ENCODE measurements at places on chromosomes 3 and 15.

DNA sequence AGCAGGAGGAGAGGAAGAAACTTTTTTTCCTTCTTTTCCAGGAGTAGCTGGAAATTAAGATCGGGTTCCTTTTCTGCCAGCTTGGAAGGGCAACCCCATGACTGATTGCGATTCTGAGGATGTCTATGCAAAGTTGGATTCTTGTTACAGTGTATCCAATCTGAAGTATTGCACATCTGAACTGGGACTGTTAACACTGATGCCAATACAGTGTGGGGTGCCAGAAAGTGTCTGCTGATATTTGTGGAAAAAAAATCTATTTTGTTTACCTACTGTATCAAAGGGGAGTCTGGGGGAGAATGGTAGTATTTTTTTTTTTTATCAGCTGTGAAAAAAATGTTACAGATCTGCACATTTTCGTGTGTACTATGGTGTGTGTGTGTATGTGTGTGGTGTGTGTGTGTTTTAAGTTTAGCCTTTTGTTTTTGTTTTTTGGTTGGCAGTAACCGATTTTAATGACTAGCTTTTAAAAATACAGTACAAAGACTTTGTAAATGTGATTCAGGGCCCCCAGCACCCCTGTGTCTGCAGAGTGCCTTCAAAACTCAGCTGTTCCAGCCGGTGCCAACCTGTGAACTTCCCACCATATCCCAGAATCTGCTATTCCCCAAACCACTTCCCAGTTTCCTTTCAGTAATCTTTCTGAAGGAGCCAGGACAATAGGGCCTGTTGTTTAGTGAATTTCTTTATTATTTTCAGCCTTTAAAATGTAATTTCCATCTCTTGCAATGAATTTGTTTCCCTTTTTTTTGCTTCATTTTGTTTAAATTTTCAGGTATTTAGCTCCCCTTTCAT lies 1.9 kb downstream of the RAP2B start:
- DNase-seq = no peak

DNA sequence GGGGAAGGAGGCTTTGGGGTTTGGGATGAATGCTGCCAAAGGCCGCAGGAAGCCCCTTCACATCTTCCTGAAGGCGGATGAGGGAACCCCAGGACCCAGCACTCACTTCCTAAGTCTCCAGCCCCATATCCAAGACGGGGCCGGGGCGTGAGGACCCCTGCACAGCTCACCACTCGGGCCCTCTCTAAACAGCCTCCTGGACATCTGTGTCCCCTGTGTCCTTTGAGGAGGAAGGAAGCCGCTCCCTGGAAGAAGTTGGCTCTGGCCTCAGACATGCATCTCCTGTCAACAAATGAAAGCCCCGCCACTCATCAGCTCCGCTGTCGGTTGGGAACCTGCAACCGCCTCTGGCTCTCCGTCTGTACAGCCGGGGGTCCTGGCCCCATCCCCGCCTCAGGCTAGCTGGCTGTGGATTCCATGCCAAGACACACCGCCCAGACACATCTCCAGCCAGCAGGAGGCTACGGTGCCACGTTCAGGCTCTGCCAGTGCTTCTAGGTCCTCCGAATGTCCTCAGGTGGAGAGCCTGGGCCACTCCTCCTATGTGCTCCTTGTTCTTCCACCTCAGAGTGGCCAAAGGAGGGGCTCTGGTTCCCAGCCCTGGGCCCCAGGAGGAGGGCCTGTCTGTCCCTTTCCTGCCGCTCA lies 140.0 kb upstream of the MEF2A start:
- no peak for DNase-seq

DNA sequence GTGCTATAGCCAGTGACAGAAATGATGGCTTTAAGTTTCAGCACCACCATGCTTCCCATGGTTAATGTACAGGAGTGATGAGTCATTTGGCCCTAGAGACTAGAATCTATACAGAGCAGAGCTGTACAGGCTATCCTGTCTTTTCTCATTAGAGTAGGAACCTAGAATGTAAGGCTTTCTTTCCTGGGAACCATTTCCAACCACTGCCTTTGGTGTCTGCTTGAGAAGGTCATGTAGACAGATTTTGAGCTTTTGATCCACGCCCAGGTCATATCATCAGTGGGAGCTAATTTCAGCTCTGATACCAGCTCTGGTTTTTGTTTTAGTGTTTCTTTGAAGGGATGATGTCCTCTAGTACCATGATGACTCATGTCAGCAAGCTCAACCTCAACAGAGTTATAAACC lies 543.1 kb downstream of the NTRK3 start:
- no peak for DNase-seq

DNA sequence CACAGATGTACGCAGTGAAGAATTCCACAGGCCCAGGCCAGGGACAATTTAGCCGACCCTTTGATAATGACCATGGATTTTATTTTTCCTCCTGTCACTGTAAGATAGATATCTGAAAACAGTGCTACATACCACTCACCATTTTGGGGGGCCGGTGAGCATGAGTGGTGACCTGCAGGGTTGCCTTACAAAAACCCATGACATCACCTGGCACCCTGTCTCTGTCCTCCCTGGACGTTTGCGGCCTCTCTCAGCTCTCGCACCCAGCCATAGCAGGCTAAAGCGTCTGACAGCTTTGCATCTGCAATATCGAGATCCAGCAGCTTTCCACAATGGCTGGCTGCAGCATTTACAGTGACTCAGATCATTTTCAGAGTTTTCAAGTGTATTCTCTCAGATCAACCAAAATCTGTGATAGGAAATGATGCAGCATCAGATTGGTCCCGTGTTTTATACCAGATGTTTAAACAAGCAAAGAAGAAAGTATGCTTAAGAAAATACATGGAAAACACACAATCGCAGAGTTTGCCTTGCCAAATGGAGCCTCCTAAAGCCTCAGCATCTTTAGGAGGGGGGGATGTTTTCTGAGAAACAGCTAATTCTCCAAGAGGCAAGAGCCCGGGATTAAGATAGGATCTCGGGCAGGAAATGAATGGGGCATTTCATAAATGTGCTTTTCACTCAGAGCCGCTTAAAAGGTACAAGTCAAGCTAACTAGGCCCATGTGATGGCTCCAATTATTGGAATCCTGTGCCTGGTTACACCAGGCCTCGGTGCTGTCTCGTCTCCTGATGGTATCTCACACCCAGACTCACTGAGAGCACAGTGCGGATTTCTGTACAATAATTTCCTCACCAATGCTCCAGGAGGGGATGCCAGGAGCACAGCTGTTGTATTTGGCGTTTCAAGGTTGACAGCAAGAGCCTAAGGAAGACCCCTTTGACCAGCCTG lies 257.3 kb downstream of the XXYLT1 start:
- no peak for DNase-seq

- no peak for DNase-seq
Observed at GRCh38 chr3:78204977-78205376, 1165.1 kb downstream of the ROBO2 start.

GRCh38 chr15:51137880-51138430 lies 43.2 kb upstream of the TNFAIP8L3 start:
- DNase-seq = no peak

GRCh38 chr3:27657871-27658270 lies 64.3 kb downstream of the EOMES start:
- no peak for DNase-seq

- no peak for DNase-seq
Observed at GRCh38 chr15:91231703-91232102, 131.6 kb downstream of the SV2B start.

DNA sequence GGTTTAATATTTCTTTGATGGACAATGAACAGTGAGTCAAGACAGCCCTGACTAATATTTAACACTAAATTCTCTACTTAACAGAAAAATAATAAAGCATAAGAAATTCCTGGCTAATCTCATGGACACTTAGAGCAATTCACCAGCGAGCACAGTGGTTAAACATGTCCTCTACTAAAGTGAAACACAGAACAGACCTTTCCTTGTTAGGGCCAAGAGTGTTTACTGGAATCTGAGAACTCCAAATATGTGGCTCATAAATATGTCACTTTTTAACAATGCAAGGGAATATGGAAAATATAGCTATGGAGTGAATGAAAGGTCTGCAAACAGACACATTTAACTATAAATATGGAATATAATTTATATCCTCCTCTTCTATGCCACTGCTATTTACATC lies 18.6 kb upstream of the IGSF10 start:
- no peak for DNase-seq

DNA sequence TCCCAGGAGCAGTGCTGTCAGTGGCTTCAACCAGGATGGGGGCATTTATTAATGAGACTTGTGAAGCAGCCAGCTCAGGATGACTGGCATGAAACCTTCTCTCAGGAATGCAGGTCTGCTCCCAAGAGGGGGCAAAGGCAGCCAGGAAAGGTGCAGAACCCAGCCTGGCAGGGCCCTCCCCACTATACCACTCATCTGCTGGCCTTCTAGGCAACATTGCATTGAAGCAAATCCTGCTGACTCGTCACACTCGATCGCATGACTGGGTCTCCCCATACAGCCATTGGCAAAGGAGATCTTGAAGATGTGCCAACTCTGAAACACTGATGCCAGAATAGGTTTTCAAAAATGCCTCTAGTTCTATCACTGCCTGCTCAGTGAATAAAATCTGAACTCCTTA lies 65.7 kb upstream of the CMTM7 start:
- DNase-seq = no peak

- DNase-seq = no peak
Observed at GRCh38 chr3:112688085-112688769, 47.3 kb upstream of the CCDC80 start.

DNA sequence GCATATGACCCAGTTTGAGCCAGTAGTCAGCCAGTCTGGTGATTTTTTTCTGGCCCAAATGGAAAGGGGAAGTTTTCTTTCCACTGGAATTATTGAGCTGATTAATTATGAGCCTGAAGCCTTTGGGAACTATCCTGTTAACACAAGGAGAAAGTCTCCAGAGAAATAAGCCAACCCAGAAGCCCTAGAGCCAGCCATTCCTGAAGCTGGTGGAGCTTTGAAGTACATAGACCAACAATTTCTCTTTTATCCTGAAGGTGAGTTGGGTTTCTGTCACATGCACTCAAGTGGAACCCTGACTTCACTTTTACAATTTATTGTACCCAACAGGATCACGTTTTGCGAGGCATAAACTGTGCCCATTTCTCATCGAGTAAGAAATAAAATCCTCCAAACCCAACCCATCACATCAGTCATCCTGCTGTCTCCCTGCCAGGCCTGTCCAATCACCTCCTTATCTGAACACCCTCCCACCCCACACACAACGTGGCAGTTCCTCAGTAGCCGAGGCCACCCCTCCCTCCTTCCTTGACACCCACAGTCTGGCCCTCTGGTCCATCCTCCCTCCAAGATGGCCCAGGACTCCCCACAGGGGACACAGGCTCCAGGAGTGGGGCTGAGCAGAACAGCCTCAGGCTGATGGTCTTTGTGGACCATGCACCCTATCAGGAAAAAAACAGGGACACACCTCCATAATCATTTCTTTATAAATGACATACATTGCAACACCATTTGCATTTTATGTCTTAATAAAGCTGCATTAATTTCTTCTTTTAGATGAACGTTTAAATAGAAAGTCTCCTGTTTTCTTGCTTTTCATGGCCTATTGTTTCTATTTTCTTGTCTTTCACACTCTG lies 55.7 kb upstream of the GATA2 start:
- DNase-seq = no peak

DNA sequence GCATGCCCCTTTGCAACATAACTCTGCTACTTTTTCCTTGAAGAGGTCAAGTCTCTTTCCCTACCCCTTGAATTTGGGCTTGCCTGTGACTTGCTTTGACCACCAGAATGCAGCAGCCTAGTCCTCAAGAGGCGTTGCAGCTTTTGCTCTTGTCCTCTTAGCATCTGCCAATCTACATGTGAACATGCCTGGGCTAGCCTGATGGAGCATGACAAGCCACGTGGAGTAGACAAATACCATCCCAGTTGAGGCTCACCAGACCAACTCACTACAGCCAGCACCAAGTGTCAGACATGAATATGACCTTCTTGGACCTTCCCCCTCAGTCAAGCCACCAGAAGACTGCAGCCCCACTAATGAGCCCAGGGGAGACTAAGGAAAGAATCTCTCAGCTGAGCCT lies 32.9 kb downstream of the AMOTL2 start:
- DNase-seq = no peak
